ENCODE measurements at places on chromosomes 5 and 9.

GRCh38 chr9:83281306-83282255, 218.6 kb upstream of the RASEF start:
- peak; percentile 88 for DNase-seq

- no peak for DNase-seq
Measured at GRCh38 chr5:25345240-25345771, 700.5 kb upstream of the CDH10 start.

DNA sequence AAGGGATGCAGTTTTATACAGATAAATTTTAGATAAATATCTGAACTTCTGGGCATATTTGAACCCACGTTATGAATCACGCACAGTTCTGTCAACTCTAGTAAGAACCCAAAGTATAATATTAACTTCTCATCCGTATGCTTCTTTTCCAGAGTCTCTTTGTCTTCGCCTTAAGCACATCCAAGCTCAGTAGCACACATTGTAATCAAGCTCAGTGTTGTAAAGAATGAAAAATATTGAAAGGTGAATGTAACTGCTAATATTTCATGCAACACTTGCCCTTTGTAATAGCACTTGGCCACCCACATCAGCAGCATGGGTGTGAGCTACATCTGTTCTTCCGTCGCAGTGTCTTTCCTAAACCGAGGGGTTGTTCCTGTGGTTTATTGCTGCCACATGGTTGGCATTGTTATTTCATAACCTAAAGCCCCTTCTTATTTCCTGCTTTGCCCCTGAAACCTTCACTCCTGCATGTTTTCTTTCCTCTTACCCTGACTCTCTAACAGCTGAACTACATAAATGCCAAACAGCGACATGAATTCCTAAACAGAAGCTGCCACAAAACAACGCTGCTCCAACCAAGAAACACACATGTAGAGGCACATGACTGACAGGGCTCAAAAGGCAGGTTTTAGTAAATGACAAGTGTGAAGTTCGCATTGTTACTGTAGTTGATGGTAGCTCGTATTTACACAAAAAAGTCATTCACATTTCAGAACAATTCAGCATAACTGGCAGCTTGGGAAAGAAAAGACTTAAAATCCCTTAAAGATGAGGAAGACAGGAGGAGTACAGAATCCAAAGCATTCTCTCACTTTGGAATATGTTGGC, 190.1 kb upstream of the MEF2C start:
- no peak for DNase-seq

DNA sequence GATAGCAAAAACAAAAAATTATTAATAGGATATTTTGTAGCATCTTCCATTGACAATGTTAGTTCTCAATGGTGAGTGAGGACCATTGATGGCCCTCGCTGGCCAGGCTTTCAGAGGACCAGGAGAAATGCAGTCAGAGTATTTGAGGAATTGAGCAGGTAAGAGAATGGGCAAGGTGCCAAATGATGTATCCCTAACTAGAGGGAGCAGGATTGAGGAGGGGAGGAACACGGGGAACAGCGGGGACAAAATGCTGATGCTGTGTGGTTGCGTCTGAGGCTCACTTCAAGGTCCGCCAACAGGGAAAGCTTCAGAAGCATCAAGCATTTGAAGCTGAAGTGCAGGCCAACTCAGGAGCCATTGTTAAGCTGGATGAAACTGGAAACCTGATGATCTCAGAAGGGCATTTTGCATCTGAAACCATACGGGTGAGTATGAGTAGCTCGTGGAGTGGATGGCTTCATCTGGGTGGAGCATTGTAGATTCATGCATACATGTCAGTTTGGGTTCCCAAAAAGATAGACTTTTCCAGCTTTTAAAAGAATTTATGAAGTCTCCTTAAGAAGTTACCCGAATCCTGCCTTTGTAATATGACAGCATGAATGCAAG, 16.2 kb downstream of the SPTAN1 start:
- no peak for DNase-seq

- no peak for DNase-seq
Measured at GRCh38 chr9:86836797-86837196, 110.5 kb downstream of the GAS1 start.

DNA sequence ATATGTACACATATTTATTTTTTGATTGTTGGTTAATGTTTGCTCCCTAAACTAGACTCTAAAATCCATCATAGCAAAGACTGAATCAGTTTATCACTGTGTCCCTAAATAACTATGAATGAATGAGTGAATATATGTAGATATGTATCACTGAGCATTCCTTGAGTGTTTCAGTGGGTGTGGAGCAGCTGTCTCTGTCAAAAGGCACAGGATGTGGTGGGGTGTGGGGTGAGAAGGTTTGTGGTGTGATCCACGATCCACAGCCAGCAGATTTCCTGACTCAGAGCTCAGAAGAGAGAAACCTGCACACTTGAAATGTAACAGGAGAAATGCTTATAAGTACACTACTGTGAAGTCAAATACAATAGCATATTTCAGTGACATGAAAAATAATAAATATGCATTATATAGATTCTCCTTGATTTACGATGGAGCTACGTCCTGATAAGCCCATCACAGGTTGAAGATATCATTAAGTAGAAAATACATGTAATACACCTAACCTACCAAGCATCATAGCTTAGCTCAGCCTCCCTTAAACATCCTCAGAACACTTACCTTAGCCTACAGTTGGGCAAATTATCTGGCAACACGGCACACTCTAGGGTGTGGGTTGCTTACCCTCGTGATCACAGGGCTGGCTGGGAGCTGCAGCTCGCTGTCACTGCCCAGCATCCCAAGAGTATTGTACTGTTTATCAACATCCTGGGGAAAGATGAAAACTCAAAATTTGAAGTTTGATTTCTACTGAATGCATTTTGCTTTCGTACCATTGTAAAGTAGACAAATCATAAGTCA, 287.0 kb downstream of the GAS1 start:
- peak; percentile 91 for DNase-seq

DNA sequence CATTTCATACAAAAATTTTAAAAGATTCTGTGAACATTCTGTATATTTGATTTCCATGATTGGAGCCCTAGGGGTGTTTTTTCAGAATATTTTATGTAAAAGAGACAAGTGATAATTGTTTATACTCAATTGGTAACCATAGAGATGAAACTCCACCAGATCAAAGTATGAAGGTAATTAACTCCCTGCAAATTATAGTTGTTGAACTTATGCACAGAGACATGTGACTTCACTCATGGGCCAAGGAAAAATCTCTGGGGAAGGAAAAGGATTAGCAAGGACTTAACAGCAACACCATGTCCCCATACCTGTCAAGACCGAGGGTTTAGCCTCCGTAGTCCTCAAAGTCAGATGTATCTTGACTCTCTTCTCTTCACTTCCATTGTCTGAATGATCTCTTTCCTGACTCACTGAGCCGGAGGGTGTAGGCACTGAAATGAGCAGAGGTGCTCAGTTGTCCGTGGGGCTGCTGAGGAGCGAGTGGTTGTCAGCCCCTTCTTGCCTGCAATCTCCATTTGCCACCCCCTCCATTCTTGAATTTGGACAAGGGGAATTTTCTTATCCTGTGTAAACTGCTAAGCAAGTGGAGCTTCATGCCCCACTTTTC, 17.5 kb upstream of the CXCL14 start:
- no peak for DNase-seq

- DNase-seq: no peak
Measured at GRCh38 chr9:100063185-100063584, 35.6 kb downstream of the ERP44 start.

- DNase-seq: no peak
Measured at GRCh38 chr5:176697267-176697933, 50.1 kb downstream of the TSPAN17 start.

DNA sequence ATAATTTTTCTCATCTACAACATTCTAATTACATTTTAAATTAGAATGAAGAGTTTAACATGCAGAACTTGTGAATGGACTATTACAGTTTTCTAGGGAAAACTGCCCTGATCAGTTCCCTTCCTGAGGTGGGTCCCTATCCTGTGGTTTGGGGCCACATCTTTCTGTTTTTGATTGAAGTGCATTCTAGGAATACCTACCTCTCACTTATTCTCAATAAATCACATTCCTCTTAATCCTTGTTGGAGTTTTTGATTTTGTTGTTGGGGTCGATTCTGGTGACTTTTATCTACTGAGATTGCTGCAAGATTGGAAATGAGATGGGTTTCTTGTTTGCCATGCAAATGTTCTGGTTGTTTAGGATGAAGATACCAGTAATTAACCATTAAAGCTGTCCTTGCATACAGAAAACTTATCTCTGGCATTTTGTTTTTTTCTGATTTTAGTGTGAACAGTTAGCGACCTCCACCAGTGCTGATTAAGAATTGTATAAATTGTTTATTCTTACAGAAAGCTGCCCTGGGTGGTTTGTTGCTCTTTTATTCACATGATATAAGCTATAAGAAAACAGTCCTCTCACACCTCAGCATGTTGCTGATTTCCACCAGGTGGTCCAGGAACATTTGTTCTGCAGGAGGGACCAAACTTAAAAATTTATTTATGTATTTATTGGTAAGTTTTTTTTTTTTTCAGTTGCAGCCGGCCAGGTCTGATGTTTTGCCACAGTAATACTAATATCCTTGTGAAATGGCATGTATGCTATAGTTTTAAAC, 269.9 kb downstream of the FANCC start:
- no peak for DNase-seq

- peak; percentile 48 for DNase-seq
Measured at GRCh38 chr5:112983363-112983762, 6.8 kb downstream of the DCP2 start.

DNA sequence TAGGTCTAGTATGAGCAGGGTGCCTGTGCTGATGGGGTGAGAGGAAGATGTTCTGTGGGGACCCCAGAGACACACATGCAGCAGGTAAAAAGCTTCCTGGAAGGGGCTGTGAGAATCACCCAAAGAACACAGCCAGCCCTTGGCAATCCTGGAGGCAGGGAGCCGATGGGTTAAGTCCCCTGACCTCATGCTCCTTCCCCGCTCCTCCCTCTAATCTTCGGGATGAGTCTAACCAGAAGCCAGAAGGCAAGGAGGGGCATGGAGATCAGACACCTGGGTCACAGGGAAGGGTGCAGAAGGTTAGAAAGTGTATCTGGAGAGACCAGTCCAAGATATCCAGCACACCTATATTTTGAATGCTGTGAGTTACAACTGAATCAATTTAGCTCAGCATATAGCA, 274.1 kb upstream of the PAPPA start:
- no peak for DNase-seq

DNA sequence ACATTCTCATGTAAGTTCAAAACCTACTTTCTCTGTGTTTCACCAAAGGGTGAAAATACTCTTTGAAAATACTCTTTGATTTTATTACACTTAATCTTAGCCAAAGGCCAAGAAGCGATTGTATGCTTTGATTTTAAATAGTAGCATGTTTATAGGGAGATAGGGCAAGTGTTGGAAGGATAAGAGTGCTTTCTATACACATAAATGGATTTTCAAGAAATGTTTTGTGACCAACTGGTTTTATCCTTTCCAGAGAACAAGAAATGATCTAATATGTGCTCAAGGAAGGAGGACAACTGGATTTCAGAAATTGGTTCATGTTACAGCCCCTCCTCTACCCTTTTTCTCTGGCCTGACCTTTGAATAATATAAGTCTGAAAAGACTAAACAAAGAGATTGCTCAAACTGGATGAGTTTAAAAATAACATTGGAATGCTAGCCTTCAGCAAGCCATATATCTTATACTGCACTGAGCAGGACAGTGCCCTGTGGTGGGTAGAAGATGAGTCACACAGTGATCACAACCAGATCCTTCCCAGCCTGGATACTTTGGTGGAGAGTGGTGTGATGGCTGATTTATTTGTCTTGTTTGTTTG, 13.1 kb downstream of the PALM2AKAP2 start:
- DNase-seq: peak; percentile 96

DNA sequence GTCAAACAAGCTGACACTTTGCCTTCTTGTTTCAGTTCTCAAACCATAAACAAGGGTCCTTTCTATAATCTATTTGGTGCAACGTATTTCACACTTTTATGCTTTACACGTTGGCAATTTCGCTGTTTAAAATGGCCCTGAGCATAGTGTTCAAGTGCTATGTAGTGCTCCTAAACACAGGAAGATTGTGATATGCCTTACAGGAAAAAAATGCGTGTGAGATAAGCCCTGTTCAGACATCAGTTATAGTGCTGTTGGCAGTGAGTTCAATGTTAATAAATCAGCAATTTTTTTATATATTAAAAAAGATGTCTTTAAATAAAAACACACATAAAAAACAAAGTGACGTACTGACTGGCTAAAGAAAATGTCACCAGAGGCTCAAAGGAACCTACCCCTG, 23.9 kb downstream of the CLINT1 start:
- no peak for DNase-seq

DNA sequence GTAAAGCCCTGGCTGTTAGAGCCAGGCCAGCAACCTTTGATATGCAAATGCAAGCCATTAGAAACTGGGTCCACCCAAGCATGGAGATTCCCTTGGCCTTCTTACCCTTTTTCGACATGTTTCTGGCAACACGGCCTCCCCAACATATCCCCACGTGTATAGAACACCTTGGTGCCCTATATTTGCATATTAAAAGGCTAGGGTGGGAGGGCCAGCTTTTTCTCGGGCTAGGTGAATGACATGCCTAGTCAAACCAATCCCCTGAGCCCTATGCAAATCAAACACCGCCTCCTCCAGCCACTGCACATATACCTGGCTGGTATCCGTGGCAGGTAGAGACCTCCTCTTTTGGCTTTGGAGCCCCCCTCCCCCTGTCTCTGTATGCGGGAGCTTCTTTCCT, 55.6 kb upstream of the ZFR start:
- DNase-seq: no peak

GRCh38 chr5:11212706-11213105, 451.7 kb upstream of the DAP start:
- no peak for DNase-seq

GRCh38 chr5:39489263-39489662, 64.5 kb upstream of the DAB2 start:
- DNase-seq: no peak

DNA sequence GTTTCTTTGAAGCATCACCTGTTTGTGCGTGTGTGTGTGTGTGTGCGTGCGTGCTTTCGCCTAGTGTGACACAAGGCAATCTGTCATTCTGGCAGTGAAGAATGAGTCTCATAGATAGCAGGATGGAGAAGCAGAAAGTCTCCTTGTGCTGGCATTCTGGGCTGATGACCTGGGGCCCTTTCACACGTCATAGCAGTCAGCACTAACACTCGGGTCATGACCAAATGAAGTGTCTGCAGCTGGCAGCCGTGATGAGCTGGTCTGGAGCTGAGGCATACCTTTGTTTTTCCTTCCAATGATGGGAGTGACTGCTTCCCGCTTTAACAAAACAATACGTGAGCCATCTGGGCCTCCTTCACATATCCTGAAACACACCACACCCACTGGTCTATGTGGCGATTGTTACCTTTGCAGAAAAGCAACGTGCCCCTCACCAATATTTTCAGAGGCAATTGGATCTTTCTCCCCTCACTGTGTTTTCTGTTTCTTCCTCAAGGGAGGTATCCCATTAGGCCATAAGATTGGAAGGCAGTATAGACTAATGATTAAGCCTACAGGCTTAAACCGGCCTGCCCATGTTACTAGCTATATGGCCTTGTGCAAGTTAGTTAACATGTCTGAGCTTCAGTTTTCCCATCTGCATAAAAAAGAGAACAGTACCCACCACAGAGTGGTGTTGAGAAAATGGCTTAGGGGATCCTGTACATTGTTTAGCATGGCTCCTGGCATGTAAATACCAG, 88.8 kb downstream of the SREK1 start:
- DNase-seq: peak; percentile 14

All from fibroblast of skin of right biceps (primary cell).